T-helper 1 cell (primary cell): ENCODE measurements at places on chromosomes 12 and 14.
A peak's percentile ranks its signal among the peaks of the same experiment; 100 is the strongest.

DNA sequence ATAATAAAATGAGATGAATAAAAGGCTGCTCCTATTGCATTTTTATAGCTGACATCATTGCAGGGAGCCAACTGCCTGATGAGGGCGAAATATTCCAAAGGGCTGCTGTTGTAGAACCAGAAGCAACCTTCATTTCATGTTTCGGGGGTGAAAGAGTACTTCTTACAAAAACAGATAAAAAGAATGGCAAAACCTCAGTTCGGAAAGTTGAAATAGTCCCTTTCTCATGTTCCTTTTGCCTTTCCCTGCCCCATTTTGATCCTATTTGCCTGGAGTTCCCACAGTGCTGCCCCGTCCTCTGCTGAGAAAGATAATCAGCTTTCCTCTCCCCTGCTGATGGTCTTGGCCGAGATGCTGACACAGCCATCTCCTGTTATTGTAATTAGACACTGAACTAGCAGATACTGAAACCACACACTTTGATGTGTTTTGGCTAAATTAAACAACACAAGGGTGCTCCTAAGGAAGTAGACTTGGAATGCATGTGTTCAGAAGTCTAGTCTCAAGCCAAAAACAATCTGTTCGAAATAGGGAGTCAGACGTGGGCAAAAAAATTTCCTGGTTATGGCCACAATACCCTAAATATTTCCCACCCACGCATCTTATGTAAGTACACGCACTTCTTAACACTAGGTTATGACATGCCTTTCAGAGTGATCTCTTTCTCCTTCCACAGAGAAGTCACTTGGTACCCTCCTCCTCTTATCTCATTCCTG, 117.2 kb downstream of the PPM1H start:
- DNase-seq = no peak

GRCh38 chr14:26597589-26598080, at the start of gene NOVA1:
NOVA1 (minus strand) TSS chr14:26598033; CDS start chr14:26597436, 597 bp downstream.
- no peak for DNase-seq

DNA sequence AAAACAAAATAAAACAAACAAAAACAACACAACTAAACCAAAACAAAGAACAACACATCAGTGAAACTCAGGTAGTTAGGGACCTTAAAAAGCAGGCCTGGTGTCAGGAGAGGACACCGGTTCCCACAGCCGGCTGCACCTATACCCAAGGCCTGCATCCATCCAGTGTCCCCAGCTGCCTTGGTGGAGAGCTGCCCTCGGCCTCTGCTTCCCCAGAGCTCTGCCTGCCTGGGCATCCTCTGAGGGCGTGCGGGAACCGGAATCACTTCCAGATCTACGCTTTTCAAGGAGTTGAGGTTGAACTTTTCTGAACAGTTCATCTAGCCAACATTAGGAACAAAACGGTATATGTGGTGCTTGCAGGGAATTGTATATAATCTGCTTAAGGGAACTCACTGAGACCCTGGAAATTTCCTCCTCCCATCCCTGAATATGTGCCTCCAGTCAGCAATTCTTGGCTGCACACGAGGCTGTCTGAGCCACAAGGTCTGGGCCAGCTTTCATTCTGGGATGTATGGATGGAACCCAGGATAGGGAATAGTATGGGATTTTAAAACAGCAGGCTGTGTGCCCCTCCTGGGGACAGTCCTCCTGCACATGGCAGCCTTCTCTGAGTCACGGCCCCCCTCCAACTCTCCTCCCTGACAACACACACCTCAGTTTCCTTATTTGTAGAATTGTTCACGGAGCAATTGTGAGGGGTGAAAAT, 319.0 kb upstream of the RTL1 start:
- DNase-seq = no peak

- DNase-seq = no peak
These were observed 15.1 kb downstream of the CPNE8 start for GRCh38 chr12:38890102-38890855.

- DNase-seq = no peak
These were observed 43.3 kb upstream of the NPFF start for GRCh38 chr12:53550595-53550994.

DNA sequence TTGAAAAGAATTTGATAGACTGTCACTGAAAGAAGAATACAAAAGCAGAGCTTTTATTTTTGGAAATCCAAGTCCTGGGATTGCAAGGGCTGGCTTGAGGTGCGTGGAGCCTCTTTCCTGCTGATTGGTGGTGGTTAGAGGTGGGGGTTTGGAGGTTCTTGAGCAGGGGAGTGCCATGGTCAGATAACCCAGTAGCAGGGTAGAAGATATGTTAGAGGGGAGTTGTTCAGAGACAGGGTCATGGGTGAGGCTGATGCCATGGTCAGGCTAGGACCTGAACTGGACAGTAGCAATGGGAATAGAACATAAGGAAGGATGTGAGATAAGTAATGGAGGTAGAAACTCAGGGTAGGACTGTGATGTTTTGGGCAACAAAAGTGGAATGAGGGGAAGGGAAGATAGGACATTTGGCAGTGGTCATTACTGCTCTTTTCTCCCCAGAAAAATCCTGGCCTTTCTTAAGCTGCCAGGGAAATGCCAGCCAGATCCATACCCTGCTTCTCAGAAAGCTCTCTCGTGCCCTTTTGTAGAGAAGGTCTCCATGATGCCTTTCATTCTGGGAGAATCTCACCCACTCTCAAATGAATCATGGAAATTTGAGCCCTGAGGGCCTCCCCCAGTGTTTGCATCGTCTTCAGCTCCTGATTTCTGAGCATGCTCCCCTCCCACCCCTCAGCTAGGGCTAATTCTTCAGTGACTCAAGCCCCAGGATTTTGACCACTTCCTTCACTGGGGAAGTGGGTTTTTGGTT, 9.5 kb downstream of the EMP1 start:
- DNase-seq = no peak

- no peak for DNase-seq
These were observed 22.3 kb upstream of the TDRD9 start for GRCh38 chr14:103905842-103906456.

GRCh38 chr14:95098984-95099599, 58.2 kb downstream of the DICER1 start:
- no peak for DNase-seq

GRCh38 chr12:108273217-108273616, 65.9 kb downstream of the CMKLR1 start:
- DNase-seq = no peak

- no peak for DNase-seq
These were observed 126.8 kb upstream of the MED13L start for GRCh38 chr12:116404247-116404646.

GRCh38 chr12:106924268-106924861, 31.3 kb upstream of the TMEM263 start:
- DNase-seq = no peak

DNA sequence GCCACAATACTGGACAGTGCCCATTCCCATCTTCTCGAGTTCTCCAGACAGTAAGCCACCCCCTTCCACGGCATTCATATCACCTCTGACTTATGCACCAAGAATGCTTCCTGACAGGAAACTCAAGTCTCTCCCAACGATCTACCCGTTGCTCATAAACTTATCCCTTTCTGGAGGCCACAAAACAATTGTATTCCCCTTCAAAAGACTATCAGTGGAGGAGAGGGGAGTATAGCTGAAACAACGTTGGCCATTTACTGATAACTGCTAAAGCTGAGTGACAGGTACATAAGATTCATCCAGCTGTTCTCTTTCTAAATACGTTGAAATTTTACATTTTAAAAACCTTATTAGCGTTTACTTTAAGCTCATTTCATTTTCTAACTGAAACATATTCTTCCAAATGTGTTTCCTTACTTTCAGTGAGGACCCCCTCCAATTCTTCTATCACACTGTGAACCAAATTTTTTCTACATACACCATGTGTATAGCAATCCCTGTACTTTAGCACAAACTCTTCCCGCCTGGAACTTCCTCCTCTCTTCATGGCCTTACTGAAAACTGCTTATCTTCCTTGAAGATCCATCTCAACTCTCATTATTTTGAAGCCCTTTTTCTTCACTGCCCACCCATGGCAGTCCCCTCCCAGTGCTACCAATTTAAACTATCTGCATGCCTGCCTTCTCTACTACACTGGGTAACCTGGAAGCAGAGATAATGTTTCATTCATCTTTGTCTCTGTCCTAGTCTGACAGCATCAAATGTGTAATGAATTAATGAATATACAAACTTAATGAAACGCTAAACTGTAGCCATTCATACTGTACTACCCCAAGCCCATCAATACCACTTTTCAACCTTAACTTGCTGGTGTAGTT, 28.8 kb downstream of the ATXN2 start:
- DNase-seq = no peak

DNA sequence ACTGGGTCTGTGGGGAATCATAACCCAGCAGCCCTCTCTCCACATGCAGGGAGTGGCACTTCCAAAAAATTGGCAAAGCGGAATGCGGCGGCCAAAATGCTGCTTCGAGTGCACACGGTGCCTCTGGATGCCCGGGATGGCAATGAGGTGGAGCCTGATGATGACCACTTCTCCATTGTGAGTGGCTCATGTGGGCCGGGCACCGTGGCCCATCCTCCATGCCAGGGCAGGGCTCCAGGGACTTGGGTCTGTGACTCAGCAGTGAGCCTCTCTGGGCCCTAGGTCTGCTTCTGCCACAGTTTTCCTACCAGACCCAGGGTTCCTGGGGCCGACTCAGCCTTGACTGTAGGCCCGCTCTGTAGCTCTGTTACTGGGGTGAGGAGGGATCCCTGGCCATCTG, 2.2 kb downstream of the NPFF start:
- DNase-seq = no peak

DNA sequence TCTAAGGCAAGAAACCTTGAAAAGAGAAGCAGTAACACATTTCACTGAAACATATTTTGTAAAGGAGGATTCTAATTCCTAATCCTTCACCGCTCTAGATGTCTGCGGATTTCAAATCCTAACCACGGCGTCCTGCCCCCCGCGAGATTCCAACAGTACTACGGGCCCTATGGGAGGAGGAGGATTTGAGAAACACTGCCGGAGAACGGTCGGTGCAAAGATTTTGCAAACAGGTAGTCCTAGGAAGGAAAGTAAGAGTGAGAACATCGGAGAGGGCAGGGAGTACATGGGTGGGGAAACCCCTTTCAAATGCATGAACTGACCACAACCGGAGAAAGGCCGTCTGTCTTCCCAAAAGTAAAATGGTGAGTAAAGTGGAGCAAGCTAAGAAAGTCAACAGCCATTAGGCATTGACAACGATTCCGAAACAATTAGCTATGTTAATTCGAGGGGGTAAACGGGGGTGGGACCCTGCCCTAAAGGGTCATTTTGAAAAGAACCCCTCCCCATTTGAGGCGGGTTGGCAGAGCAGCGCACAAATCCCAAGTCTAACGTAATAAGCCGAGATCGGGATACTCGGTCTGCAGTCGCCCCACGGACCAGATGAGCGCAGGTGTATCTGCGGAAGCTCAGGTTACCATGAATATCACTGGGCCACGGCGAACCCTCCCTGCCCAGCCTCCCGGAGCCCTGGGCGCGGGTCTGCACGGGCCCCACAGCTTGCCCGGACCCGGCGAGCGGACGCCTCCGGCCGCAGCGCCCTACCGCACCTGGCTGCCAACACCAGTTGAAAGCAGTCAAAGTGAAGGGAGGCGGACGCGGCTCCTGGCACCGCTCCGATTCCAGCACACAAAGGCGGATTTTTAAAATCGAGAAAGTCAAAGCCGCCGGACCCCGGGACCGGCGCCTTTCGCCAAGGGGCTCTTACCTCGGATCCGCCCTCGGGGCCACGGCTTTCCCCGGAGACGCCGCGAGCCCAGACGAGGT, 662 bp downstream of the EPS8 start:
- DNase-seq = peak; percentile 10

DNA sequence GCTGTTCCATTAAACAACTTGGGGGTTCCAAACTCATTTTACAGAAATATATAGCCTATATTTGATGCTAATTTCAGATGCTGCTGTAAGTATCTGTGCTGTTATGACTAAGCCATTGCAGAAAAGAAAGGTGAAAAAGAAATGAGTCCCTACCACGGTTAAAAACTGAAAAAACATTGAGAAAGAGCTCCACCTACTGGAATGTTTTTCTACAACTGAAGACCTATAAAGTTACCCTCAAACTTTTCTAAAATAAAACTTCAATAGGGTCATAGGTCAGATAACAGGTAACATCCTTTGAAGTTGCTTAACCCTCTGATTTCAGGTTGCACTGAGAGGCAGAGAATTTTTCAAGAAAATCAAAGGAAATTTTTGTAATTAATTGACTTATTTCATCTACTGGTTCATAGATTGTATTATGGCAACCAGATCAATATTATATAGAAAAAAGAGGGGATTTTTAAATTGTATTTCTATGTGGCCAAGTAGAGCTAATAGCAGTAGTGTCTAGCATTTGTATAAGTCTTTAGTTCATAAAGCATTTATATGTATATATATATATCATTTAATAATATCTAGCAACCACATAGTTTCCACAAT, 279.9 kb downstream of the RPS29 start:
- DNase-seq = no peak

- no peak for DNase-seq
These were observed 43.9 kb downstream of the TTC9 start for GRCh38 chr14:70685474-70686197.

DNA sequence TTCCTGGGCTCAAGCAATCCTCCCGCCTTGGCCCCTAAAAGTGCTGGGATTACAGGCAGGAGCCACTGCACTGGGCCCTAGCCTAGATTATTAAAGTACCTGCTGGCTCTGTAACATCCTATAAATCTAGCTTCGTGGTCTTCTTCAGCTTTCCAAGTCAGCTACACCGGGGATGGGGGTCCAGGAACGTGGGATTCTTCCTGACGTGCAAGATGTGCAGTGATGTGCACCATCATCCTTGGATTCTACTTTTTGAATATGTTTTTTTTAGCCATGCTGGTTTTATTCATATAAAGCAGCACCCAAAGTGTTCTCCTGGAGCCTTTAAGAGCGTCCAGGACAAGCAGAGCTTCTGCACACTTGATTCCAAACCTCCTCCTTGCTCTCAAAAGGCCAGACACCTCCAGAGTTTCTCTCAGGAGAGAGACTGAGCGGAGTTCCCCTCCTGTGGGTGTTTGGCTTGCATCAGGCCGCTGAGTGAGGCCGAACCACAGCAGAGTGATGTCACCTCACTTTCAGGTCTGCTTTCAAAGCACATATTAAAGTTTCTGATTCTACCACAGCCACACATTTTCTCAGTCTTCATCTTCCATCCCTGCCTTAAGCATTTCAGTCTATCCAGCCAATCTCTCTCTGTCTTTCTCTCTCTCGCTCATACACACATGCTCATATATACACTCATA, 33.4 kb downstream of the VCPKMT start:
- DNase-seq = peak; percentile 75

DNA sequence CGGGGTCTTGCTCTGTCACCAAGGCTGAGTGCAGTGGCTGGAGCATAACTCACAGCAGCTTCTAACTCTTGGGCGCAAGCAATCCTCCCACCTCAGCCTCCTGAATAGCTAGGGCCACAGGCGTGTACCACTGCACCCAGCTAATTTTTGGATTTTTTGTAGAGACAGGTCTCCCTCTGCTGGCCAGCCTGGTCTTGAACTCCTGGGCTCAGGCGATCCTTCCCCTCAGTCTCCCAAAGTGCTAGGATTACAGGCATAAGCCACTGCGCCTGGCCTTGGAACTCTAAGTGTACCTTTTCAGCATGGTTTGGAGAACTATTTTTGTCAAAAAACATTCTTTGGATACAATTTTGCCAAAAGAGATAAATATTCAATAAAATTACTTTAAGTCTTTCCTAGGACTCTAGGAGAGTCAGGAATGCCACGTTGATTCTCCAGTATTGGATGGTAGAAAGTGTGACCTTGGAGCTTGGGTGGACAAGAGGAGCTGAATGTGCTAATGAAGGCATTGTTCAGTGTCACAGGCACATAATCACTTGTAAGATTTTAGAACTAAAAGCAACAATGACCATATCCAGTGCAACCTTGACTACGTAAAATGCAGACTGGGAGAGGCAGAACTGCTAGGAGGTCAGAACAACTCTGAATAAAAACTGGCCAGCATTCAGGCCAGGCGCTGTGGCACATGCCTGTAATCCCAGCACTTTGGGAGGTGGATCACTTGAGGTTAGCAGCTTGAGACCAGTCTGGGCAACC, 2.8 kb downstream of the SRSF9 start:
- DNase-seq = no peak
